ENCODE measurements at places on chromosomes 5 and 9.

- DNase-seq, result no peak
These were observed 341.4 kb downstream of the RAB3C start for GRCh38 chr5:58924306-58924705.

GRCh38 chr9:21434202-21435014, 5.8 kb upstream of the IFNA1 start:
- DNase-seq, result peak; percentile 36

- no peak for DNase-seq
These were observed 323.4 kb downstream of the CHSY3 start for GRCh38 chr5:130227699-130228098.

- no peak for DNase-seq
These were observed 115.3 kb upstream of the FSTL4 start for GRCh38 chr5:133727636-133728035.

DNA sequence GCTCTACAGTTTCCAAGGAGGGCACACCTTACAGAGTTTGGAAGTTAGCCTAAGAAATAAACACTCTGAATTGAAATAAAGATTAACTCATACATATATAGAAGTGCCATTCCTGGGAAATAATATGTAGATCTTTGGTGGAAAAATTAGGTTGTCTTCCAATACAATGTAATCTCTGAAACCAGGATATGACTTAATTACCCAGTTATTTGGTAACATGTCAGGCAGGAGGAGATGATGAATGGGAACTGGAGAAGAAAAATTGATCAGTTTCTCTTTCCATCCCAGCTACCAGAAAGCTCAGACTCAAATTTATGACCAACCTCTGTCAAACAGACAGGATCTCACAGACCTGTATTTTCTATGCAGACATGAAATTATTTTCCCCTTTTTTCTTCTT, 215.2 kb upstream of the SNX2 start:
- DNase-seq, result no peak

DNA sequence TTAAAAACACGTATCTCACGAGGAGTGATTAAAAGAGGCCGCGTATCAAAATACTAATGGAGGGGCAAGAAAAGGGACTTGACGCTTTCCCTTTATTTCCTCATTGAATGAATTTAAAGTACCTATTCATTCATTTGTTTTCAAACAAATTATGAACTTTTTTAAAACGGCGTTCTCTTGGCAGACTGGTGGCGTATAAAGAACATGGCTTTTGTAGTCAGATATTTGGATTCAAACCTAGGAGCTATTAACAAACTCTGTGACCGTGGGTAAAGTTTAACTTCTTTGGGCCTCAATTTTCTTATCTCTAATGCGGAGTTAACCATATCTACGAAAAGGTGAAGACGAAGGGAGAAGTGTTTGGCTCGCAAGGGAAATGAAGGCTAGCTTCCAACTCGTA, 876 bp downstream of the CAAP1 start:
- DNase-seq, result no peak

GRCh38 chr9:134407121-134407779, 81.0 kb downstream of the RXRA start:
- peak; percentile 77 for DNase-seq

- DNase-seq, result no peak
These were observed 269.9 kb downstream of the MED10 start for GRCh38 chr5:6108540-6108848.

- no peak for DNase-seq
These were observed 1.4 kb downstream of the PIK3R1 start for GRCh38 chr5:68217047-68217355.

Data from retinal pigment epithelial cell (primary cell).